ENCODE measurements at places on chromosomes 16 and 17. TPM values are rescaled to one million over a fixed set of nuclear protein-coding genes. Genes with fewer than 3 reads are reported as not detected.

The EFNB3 gene
- total RNA-seq, result 0.26 TPM

The KRT32 gene
- under 0.01 TPM for total RNA-seq

The OR2C1 gene
- total RNA-seq, result 0.17 TPM

The NOD2 gene
- total RNA-seq, result 0.26 TPM

The OR4D1 gene
- not detected for total RNA-seq

The C17orf113 gene
- 0.26 TPM for total RNA-seq

The C16orf89 gene
- 5.9 TPM for total RNA-seq

The TOM1L1 gene
- total RNA-seq, result 34.7 TPM

Data from fibroblast of lung (primary cell).